ENCODE measurements at places on chromosomes 7 and 10.

- no peak for DNase-seq
These were observed 4.0 kb downstream of the HDAC9 start for GRCh38 chr7:18499407-18500177.

DNA sequence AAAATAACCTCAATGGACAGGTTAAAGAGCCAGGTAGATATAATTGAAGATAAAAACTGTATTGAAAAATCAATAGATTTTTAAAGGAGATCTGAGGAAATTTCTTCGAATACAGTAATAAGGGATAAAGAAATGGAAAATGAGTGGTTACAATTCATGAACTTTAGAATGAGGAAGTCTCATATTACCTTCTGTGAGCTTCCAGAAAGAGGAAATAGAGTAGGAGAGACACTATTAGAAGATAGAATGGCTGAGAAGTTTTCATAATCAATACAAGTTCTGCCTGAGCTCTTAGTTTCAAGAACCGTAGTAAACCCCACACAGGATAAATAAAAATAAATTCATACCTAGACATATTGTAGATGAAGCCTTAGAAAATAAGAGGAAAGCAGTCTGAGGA is 11.5 kb downstream of the SDK1 start:
- DNase-seq, result no peak

DNA sequence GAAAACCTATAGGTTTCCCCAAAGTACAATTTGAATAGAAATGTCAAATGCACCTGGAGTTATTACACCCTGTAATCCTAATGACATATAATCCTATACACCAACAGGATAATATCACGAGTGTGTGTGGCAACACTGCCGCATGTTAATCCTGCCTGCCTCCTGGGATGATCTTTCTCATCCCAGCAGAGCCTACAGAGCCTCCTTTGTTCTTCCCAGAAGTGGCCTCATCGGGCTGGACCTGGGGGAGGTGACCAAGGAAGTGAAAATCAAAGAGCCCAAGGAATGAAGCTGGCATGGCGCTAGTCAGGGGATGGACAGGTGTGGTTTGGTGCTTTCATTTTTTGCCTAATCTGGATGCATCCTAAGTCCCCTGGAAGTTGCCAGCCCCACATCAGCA is 29.5 kb upstream of the LEP start:
- DNase-seq, result no peak

- no peak for DNase-seq
These were observed 70.4 kb downstream of the VTI1A start for GRCh38 chr10:112517451-112517862.

GRCh38 chr7:95899919-95900513 is 127.7 kb downstream of the DYNC1I1 start:
- no peak for DNase-seq

DNA sequence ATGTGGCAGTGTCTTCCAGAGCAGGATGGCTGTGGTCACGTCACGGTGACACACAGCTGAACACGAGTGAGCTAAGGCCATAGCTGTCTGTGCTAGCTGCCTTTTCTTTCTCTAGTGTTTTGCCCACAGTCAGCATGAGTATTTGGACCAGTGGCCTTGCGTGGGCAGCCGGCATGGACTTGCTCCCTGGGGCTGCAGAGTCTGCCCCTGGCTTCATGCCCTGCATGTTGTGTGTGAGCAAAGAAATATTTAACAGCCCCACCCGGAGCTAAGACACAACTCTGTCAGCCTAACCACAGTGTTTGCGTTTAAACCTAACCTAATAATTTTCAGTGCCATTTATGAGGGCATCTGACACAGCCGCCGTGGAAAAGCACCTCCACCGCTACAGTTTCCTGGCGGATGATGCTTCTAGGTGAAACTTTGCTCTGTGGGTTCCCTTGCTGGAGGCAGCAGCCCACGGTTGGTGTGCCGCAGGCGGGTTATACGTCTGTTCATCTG is 14.6 kb downstream of the CHST12 start:
- DNase-seq, result peak; percentile 57

GRCh38 chr7:29142021-29142727 is 4.2 kb downstream of the CPVL start:
- no peak for DNase-seq

GRCh38 chr10:69043931-69044531 is 43.9 kb upstream of the SRGN start:
- no peak for DNase-seq

DNA sequence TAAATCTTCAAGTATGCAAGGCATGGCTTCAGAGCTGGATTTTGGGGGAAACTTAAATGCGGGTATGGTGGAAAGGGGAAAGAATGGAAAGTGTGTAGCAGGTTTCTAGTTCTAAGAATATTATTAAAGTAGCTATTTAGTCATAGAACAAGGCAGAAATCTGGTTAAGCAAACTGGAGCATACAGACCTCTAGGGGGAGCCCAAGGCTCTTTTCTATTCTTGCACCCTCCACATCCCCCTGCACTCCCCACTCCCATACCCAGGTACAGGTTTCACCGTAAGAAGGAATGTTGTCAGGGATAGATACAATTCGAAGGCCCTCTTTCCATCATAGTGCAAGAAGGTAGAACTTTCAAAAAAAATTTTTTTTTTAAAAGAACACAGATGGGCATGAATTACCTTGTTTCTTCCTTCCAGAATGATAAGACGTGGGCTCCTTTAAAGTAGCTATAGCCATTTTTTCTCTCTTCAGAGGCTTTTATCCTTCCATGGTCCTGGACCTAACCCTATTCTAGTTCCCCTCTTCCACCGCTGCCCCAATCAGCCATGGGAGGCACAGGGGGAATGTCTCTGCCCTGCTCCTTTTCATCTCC is 41.5 kb upstream of the SMIM30 start:
- no peak for DNase-seq

GRCh38 chr7:140261105-140261486 is 84.3 kb upstream of the KDM7A start:
- no peak for DNase-seq

GRCh38 chr10:89242345-89242684 is 9.3 kb downstream of the LIPA start:
- DNase-seq, result no peak

DNA sequence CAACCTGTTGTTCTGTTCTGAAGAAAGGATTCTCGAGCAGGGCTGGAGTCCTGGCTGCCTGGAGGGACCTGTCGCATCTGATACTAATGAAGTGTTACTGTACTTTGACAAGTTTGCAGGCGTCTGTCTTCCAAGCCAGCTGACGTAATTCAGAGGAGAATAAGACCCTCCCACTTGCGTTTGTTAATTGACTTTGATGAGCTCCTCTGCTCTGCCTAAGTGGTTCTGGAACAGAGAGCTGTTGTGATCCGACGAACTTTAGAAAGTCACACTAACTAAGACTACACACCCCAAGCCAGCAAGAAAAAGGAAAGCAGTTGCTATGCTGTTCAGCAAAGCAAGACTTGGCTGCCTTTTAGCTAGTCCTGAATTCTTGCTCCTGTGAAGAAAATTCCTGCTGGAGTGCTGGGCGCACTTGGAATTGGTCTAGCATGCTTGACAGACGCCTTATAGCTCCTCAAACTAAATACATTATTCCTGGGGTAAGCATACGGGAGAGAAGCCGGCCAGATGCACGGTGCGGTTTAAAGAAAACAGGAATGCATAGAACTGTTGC is 200.3 kb downstream of the CACNB2 start:
- no peak for DNase-seq

DNA sequence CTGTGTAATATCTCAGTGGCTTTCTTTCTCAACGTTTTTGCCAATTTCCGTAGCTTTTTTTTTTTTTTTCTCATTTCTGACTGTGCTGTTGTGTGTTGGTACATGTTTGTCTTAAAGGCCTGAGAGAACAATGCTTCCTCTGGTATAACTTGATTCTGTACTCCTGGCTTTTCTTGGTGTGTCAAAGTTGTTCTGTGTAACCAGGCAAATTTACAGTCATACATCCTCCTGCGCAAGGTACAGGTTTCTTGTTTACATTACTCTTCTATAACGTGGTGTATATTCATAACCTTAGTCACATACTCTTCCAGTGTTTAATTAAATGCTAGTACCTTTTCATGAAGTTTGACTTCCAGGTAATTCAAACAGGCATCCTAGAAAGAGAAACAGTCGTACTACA is 8.3 kb upstream of the ARHGAP12 start:
- no peak for DNase-seq

GRCh38 chr10:7686351-7687171 is 16.6 kb upstream of the ITIH2 start:
- DNase-seq, result no peak

- no peak for DNase-seq
These were observed 67.2 kb downstream of the CREB5 start for GRCh38 chr7:28479507-28479947.

All from CD8-positive, alpha-beta memory T cell (primary cell).